ENCODE measurements at places on chromosomes 6 and 20.
A peak's percentile ranks its signal among the peaks of the same experiment; 100 is the strongest.

- DNase-seq: no peak
Observed at GRCh38 chr6:136599329-136600011, 49.2 kb upstream of the MAP7 start.

DNA sequence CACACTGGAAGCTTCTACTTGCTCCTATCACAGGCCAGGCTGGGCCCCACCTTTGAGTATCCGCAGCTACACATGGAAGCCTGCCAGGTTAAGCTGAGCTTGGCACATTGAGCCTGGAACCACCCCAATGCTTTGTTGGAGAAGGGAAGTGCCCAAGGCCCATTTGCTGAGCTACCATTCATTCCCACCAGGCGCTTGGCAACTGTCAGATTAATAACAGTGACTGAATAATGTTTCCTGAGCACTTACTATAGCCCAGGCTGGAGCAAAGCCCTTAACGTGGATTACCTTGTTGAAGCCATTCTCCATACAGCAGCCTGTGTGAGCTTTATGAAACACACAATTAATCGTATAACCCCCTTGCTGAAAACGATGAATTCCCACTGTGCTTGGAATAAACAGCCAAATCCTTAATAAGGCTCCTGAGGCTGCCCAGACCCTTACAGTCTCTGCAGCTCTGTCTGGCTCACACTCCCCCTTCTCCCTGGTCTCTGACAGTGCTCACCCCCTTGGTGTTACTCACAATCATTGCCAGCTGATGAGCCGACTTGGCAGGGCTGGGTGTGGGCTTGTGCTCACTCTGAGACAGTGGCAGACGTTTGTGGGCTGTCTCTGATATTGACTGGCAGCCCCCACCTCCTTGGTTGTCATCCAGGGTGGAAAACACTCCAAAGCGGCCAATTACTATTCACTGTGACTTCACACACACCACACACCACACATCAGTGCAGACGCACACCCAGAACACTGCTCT is 357.1 kb downstream of the MAFB start:
- DNase-seq: no peak

GRCh38 chr6:106574741-106575458 is 54.4 kb downstream of the RTN4IP1 start:
- peak; percentile 86 for DNase-seq

- no peak for DNase-seq
Observed at GRCh38 chr20:61765871-61766654, 299.6 kb downstream of the TAF4 start.

GRCh38 chr6:18154507-18155149 is at the start of gene TPMT:
TSS of gene TPMT (minus strand) at chr6:18155077. CDS start at chr6:18149127, 5,950 bp downstream.
- no peak for DNase-seq

GRCh38 chr20:61570646-61571195 is 318.7 kb downstream of the CDH4 start:
- no peak for DNase-seq

DNA sequence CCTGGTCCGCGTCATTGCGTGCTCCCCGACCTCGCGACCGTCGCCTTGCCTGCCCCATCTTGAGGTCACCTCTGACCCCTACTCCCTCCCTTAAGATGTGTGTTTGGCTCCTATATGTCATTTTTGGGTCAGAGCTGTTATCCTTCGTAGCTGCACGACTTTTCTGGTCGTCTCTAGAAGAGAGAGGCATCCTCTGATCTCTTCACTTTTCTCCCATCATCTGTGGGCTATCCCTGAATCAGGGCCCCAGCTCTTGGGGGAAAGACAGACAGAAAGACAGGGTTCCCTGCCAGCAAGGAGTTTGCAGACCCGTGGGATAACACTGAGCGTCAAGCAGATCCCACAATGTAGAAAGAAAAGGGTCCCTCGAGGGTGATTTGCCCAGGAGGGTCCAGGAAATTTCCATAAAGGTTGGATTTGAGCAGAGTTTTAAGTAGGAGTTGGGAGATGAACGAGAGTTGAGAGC is 555 bp downstream of the FAM120B start:
- DNase-seq: no peak

GRCh38 chr6:42510795-42511194 is 53.0 kb upstream of the UBR2 start:
- no peak for DNase-seq

DNA sequence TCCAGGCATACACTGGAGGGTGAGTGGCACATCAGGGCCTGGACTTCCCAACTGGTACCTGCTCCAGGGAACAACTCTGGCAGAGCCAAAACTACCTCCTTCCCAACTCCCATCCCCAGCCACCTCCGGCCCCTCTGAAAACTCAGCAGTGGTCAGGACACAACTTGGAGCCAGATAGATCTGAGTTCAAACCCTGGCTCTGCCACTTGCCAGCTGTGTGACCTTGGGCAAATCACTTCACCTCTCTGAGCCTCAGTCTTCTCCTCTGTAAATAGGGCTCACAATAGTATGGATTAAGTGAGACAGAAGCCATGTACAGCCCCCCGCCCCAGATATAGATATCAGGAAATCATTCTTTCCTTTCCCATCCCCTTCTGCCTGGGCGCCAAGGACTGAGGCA is 10.7 kb downstream of the AHCY start:
- DNase-seq: no peak

DNA sequence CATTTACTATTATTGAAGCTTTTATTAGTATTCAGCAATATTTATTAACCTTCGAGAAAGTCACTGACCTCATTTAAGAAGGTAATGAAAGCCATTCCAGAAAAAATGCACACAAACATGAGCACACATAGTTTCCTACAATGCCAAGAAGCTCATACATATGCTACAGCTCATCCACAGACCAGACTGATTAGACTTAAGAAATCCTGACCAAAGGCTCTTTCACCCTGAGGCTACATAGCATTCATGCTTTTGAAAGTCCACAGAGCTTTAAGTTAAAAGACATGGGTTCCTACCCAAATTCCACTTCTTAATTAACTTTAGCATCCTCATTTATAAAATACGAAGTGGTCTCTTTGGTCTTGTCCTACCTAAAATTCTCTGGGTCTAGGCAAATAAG is 430.4 kb downstream of the TBC1D32 start:
- DNase-seq: no peak

- DNase-seq: no peak
Observed at GRCh38 chr6:8017705-8018104, 46.5 kb downstream of the BLOC1S5 start.

DNA sequence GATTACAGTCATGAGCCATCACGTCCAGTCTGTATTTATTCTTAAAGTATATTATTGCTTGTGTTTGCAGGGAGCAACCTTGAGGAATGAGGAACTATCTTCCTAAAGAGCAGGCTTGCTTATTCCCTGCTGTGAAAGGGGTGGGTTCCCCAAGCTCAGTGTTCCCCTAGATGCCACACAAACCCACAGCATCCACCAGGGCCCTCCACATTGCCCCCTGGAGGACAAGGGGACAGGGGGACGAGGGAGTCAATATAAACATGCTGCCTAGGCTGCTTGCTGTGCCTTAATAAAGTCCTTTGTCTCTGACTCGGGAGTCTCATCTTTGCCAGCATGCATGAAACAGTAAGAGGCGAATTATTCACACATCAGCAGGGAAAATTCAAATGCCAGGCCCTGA is 8.0 kb upstream of the IDH3B start:
- peak; percentile 11 for DNase-seq

DNA sequence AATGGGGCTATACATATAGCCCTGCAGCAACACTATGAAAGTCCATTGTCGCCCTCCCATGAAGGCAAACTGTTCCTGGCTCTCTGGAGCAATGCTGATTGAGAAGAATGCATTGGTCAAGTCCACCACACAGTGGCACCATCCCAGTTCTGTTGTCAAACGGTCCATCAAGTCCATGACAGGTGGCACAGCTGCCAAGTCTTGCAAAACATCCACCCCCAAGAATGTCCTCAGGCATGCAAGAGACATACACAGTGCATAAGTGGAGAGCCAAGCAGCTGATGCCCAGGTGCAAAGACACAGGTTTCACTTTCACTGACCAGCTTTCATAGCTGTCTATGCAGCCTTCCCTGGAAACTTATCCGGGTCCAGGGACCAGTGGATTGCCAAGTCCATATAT is 17.5 kb downstream of the ZNF391 start:
- DNase-seq: no peak

- DNase-seq: peak; percentile 24
Observed at GRCh38 chr6:5012519-5012918, 8.7 kb upstream of the RPP40 start.

GRCh38 chr20:58446264-58446959 is 57.4 kb downstream of the VAPB start:
- no peak for DNase-seq

- no peak for DNase-seq
Observed at GRCh38 chr6:18121580-18122127, 823 bp downstream of the NHLRC1 start.

- DNase-seq: no peak
Observed at GRCh38 chr6:148878683-148879082, 131.9 kb downstream of the UST start.

DNA sequence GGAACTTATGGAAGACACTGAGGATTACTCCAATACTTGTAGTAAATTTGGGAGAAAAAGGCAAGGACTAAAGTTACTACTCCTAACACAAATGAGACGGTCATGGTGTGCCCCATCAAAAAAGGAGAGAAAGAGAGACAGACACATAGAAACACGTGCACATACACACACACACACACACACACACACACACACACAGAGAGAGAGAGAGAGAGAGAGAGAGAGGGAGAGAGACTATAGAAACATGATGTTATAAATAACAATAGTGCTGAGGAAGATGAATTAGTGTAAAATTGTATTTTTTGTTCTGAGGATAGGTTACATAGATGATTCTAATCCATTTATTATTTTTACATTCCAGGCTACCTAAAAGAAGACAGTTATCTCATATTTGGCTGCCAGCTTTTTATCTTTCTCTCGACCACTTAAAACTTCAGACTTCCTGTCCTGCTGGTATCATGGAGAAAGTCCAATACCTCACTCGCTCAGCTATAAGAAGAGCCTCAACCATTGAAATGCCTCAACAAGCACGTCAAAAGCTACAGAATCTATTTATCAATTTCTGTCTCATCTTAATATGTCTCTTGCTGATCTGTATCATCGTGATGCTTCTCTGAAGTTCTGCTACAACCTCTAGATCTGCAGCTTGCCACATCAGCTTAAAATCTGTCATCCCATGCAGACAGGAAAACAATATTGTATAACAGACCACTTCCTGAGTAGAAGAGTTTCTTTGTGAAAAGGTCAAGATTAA is 10.5 kb downstream of the PLN start:
- DNase-seq: peak; percentile 26

- peak; percentile 14 for DNase-seq
Observed at GRCh38 chr6:111480988-111481822, 1.8 kb downstream of the REV3L start.

GRCh38 chr20:22566876-22567658 is 17.3 kb downstream of the FOXA2 start:
- DNase-seq: no peak

DNA sequence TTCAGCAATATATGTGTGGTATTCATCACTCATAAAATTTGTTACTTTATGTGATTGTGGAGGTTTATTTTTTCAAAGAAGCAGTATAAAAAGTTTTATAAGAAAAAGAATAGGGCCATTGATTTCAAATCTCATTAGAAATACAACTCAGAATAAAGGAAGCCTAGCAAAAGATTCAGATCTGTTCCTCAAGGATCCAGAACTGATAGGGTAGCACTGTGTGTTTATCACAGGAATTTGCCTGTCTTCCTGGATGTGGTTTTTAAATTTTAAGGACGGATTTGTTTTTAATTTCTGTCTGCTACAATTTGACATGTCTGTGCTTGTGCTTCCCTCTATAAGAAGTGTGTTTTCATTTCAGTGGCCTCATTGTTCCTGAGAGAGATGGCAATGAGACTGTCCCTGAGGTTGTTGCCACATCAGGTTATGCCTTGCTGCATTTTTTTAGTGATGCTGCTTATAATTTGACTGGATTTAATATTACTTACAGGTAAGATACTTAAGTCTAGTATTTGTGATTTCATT is 74.6 kb downstream of the ATRN start:
- DNase-seq: no peak

- no peak for DNase-seq
Observed at GRCh38 chr20:41032271-41032670, 3.6 kb downstream of the TOP1 start.

GRCh38 chr6:27830212-27830599 is 82.0 kb downstream of the OR2B2 start:
- no peak for DNase-seq

- no peak for DNase-seq
Observed at GRCh38 chr6:12884983-12885382, 168.4 kb downstream of the PHACTR1 start.

- no peak for DNase-seq
Observed at GRCh38 chr6:27250277-27251111, 3.0 kb downstream of the PRSS16 start.

DNA sequence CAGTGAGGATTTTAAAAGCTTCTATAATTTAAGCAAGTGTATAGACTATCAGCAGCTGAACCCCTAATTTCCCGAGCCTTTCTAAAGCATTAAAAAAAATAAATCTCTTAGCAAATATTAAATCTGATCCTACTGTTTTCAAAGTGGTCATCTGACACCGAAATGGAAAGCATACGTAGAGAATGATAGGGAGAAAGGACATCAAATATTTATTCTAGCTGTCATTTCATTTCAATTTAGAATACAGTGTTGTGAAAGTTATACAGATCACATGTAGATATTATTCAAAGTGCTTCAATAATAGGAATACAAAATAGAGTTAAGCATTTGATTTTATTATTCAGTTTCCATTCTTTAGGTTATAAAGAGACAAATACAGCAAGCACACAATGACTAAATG is 61.9 kb upstream of the PKIB start:
- DNase-seq: no peak

DNA sequence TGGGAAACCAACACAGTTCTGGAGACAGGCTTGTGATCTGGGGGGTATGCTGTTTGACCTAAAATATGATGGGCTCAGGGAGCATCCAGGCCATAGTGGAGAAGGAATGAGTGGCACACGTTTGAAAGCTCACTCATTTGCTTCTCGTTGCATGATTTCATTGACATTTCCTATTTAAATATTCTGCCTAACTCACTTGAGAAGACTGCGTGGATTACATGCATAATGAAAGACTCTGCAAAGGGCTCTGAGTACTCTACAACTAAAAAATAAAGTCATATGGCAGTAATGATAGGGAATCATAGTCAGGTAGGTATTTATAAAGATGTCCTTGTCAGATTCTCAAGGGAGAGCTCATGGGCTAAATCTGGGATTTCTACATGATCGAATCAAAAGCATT is 117.9 kb downstream of the LAMP5 start:
- no peak for DNase-seq

DNA sequence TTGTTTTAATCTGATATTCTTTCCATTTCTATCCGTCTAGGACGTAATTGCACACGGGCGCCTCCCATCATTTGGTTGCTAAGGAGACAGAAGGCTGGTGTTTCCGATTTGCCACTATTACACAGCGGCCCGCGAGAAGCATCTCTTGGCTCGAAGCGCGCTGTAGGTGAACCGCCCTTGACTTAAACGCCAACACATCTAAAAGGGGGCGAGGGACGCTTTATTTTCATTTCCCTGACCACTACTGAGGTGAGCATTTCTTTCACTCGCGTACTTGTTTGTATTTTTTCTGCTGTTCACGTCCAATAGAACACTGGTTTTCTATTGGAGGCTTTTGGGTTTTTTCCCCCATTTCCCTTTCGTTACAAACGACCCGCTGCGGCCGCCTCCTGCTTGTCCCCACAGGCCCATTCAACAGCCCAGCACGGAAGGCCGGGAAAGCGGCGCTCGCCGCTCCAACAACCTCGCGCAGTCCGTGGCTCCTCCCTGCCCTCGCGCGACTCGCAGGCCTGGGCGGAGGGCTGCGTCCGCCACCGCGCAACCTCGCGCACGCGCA is 505 bp upstream of the WRNIP1 start:
- peak; percentile 71 for DNase-seq

Measured in suppressor macrophage (primary cell).